Ovary (tissue), 10 donors: ENCODE measurements at places on chromosomes 5 and 9. TPM values are rescaled to one million over a fixed set of nuclear protein-coding genes. Genes with fewer than 3 reads are reported as not detected.

DNA sequence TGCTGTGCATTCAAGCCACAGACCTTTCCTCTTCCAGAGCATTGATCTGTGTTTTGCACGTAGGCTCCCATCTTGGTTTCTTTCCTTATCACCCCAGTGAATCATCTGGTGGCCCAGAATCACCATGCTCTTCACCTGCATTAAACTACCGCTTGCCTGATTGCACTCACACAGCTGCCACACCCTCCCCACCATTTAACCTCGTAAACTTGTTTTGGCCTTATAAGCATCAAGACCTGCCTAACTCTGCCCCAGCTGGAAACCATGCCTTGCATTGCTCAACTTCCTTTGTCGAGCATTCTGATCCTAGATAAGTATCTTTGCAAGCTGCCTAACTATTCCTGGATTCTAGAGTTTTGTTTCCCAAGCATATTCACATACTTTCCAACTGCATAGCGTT lies 369.6 kb upstream of the SEMA6A start:
- no peak overlapping the region for H3K27ac ChIP-seq
- H3K36me3 ChIP-seq, result no peaks in the 10 kb centered on the region
- H3K4me3 ChIP-seq, result no peak overlapping the region
- H3K27me3 ChIP-seq, result no peaks in the 10 kb centered on the region
- DNase-seq, result no peak
- no peaks in the 10 kb centered on the region for H3K4me1 ChIP-seq

- no peaks in the 10 kb centered on the region for H3K27me3 ChIP-seq
- H3K27ac ChIP-seq, result no peak overlapping the region
- H3K4me1 ChIP-seq, result no peaks in the 10 kb centered on the region
- H3K36me3 ChIP-seq, result no peaks in the 10 kb centered on the region
These were observed 78.3 kb upstream of the HSPA9 start for GRCh38 chr5:138653502-138653901.

DNA sequence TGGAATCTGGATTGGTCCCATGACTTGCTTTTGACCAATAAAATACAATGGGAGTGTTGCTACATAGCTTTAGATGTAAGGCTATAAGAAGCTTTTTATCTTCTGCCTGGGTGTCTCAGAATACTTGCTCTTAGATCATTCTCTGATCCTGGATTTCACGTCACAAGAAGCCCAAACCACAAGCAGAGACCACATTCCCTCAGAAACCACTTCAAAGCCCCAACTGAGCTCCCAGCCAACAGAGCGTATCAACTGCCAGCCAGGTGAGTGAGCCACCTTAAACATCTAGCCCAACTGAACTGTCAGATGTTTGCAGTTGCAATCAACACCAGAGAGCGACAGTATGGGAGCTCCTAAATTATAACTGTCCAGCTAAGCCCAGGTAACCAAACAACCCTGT lies 687.1 kb downstream of the TLE1 start:
- no peaks in the 10 kb centered on the region for H3K27me3 ChIP-seq
- no peaks in the 10 kb centered on the region for H3K36me3 ChIP-seq
- no peaks in the 10 kb centered on the region for H3K4me1 ChIP-seq
- no peak overlapping the region for H3K27ac ChIP-seq

DNA sequence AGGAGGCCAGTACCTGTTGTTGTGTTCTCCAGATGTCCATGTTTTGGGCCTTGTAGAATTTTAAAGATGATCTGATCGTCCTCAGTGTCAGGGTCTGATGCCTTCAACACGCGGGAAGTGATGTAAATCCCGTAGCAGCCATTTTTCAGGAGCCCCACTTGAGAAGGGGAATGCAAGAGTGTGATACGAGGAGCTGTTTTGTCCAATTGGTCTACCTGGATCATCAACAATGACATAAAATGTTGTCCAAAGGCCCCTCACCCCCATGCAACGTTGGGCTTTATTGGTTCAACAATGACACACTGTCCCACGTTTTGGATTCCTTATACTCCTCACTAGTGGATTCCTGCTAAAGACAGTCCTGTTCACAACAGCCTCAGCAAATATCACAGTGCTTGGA lies 48.1 kb upstream of the CER1 start:
- H3K27ac ChIP-seq, result no peak overlapping the region
- no peak overlapping the region for H3K4me3 ChIP-seq
- DNase-seq, result no peak
- no peaks in the 10 kb centered on the region for H3K27me3 ChIP-seq

- no peaks in the 10 kb centered on the region for H3K4me1 ChIP-seq
- no peak for DNase-seq
- no peak overlapping the region for H3K4me3 ChIP-seq
- H3K27ac ChIP-seq, result no peak overlapping the region
- H3K27me3 ChIP-seq, result no peaks in the 10 kb centered on the region
- no peaks in the 10 kb centered on the region for H3K36me3 ChIP-seq
These were observed 261.5 kb upstream of the TARS1 start for GRCh38 chr5:33179301-33179700.

DNA sequence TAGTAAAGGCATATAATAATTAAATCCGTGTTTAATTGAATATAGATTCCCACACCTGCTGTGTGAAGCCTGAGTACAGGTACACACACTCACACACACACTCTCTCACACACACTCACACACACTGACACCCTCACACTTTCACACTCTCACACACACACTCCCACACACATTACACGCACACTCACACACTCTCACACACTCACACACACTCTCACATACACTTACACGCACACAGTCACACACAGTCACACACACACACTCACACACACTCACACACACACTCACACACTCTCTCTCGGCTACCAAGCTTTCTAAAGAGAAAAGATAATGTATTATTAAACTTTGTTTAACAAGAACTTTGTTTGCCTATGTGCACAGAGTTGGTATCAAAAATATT lies 195.1 kb upstream of the CTNND2 start:
- H3K4me3 ChIP-seq, result no peak overlapping the region
- H3K27me3 ChIP-seq, result no peaks in the 10 kb centered on the region
- H3K36me3 ChIP-seq, result no peaks in the 10 kb centered on the region
- DNase-seq, result no peak
- no peaks in the 10 kb centered on the region for H3K4me1 ChIP-seq
- no peak overlapping the region for H3K27ac ChIP-seq

GRCh38 chr9:35488021-35488420 lies 1.9 kb upstream of the RUSC2 start:
- H3K4me3 ChIP-seq, result no peak overlapping the region
- no peaks in the 10 kb centered on the region for H3K27me3 ChIP-seq
- H3K4me1 ChIP-seq, result peaks cover 8% of the 10 kb centered on the region
- H3K36me3 ChIP-seq, result no peaks in the 10 kb centered on the region
- DNase-seq, result no peak

DNA sequence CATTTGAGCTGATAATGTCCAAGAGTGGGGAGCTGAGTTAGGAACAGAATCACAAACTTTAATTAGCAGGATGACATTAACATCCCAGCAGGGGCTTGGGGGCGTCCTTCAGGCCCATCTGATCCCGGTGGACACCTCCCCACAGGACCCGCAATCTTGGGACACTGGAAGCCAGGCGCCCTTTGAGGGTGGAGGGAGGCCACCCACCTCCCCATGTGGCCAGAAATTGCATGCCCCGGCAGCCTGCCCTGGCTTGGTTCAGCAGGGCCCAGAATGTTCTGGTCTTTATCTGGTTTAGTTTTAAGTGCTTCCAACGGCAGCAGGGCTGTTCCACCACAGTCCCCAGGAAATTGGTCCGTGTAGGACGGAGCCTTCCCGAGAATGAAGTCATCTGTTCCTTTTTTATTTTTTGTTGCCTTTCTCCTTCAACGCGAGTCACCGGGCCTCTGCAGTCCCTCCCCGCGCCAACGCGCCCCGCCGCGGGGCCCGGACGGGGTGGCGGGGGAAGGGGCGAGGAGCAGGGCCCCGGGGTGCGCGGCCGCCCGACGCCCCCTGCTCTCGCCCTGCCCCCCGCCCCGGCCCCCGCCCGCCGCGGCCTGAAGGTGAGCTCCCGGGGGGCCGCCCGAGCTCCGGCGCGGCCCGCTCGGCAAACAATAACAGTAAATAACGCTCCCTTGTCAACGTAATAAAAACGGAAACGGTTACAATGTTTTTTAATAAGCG lies 207.9 kb downstream of the C9orf50 start:
- no peaks in the 10 kb centered on the region for H3K36me3 ChIP-seq
- peak overlapping the region; percentile 97 for H3K27ac ChIP-seq

DNA sequence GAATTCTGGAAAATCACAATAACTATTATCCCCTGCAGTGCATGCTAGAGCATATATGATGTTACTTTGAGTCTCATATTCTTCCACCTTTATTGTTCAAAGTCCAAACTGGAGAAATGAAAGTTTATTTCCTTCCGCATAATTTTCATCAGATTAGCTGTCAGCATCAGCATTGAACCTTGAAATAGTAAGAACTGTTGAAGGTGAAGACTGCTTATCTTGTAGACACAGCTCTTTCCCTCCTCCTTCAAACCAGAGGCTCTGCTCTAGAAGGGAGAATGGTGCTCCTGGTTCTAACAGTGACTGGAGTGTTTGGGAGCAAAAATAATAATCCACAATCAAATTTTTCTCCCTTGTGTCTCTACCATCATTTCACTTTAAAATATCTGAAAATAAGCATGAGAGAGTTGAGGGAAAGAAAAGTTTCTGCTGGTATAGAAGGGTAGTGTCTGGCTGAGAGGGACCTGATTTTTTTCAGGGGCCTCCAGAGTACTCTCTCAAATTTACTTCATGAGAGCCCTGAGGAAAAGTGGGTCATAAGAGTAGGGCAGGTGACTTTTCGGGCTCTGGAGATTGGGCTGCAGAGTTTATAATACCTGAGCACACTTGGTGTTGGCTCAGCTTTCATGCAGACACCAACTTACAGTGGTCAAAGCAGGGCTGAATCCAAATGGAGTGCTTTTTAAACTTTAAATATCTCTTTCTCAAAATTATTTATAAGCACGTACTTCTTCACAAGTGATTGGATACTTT lies 170.4 kb downstream of the ZDHHC21 start:
- H3K27me3 ChIP-seq, result no peaks in the 10 kb centered on the region
- H3K4me3 ChIP-seq, result no peak overlapping the region
- H3K27ac ChIP-seq, result no peak overlapping the region
- DNase-seq, result no peak
- H3K36me3 ChIP-seq, result no peaks in the 10 kb centered on the region

DNA sequence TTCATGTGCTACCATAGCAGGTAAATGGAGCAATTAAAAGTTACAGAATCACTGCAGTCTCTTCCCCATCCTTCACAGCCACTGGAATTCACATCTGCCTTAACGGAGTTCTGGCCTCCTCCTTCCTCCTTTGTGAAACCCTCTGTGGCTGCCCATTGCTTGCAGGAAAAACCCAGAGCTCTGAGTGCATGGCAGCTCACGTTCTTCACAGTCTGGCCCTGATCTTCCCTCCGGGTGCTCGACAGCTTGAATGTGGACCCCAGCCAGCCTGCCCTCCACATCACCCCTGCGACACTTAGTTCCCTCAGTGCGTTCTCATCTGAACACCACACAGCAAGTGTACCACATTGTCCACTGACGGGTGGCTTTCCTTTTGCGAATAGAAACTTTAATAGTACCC lies 63.2 kb upstream of the RUFY1 start:
- no peak overlapping the region for H3K27ac ChIP-seq
- H3K27me3 ChIP-seq, result no peaks in the 10 kb centered on the region
- no peak overlapping the region for H3K4me3 ChIP-seq
- DNase-seq, result no peak

DNA sequence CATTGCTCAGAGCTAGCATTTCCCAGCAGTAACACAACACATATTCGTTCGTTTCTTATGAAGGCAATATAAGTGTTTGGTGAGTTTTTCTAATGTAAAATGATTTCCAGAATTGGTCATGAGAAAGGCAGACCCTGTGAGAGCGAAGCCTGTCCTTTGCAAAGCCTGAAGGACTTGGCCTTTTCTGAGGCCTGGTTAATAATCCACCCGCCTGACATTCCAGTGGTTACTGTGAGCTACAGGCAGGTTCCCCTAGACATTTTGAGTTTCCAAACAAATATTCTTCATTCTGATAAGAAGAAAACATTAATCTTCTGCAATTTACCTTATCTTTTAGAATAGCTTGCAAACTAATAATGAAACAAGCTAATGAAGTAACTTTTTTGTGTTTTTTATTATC lies 38.0 kb downstream of the ADAMTS16 start:
- no peak for DNase-seq
- peaks cover 18% of the 10 kb centered on the region for H3K4me1 ChIP-seq
- no peaks in the 10 kb centered on the region for H3K27me3 ChIP-seq
- H3K36me3 ChIP-seq, result no peaks in the 10 kb centered on the region

GRCh38 chr5:93585767-93586385 lies 2.9 kb downstream of the NR2F1 start:
- H3K4me1 ChIP-seq, result peaks cover 11% of the 10 kb centered on the region
- no peaks in the 10 kb centered on the region for H3K36me3 ChIP-seq
- DNase-seq, result no peak
- H3K4me3 ChIP-seq, result peak overlapping the region; percentile 67

- no peak overlapping the region for H3K4me3 ChIP-seq
- H3K36me3 ChIP-seq, result no peaks in the 10 kb centered on the region
- DNase-seq, result no peak
- no peaks in the 10 kb centered on the region for H3K27me3 ChIP-seq
- H3K4me1 ChIP-seq, result peaks cover 3% of the 10 kb centered on the region
- no peak overlapping the region for H3K27ac ChIP-seq
These were observed 2.1 kb upstream of the ANXA1 start for GRCh38 chr9:73149371-73150067.

DNA sequence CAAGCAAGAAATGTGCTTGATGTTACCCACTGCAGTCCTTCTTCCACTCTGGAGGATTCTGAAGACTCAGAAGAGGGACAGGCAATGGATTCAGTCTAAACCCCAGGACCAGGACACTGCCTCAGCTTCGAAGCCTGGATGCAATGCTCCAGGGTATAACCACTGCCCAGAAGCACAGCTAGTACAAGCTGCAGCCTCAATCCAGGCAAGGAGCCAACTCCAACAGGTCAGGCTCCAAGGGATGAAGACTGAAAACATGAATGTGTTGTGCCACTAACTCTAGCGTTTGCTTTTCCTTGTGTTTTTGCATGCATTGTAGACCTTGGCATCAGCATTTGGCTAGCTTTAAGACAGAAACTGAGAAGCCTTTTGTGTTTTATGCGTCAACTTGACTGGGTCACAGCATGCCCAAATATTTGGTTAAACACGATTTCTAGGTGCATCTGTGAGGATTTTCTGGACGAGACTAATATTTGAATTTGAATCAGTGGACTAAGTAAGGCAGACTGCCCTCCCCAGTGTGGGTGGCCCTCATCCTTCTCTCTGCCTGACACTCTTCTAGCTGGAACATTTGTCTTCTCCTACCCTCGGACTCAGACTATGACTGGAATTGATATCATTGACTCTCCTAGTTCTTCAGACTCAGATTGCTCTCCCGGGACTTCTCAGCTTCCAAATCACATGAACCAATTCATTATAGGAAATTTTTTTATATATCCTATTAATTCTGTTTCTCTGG lies 20.5 kb upstream of the GPX3 start:
- H3K36me3 ChIP-seq, result no peaks in the 10 kb centered on the region
- no peak overlapping the region for H3K4me3 ChIP-seq
- H3K27me3 ChIP-seq, result no peaks in the 10 kb centered on the region
- H3K27ac ChIP-seq, result peak overlapping the region; percentile 3

- H3K27me3 ChIP-seq, result no peaks in the 10 kb centered on the region
- H3K4me1 ChIP-seq, result peaks cover 6% of the 10 kb centered on the region
- H3K36me3 ChIP-seq, result no peaks in the 10 kb centered on the region
- H3K4me3 ChIP-seq, result no peak overlapping the region
- no peak for DNase-seq
These were observed 28.1 kb downstream of the PDE6A start for GRCh38 chr5:149916334-149917072.

Gene SPINK6
- total RNA-seq, result 0.57 TPM

Gene WWC1
- total RNA-seq, result 2.0 TPM

Gene UGCG
- 74.1 TPM for total RNA-seq

Gene FAM174A
- total RNA-seq, result 10.9 TPM

Gene MYMK
- not detected for total RNA-seq
